AG20443 (cell line): ENCODE measurements at places on chromosomes 11 and 22.

DNA sequence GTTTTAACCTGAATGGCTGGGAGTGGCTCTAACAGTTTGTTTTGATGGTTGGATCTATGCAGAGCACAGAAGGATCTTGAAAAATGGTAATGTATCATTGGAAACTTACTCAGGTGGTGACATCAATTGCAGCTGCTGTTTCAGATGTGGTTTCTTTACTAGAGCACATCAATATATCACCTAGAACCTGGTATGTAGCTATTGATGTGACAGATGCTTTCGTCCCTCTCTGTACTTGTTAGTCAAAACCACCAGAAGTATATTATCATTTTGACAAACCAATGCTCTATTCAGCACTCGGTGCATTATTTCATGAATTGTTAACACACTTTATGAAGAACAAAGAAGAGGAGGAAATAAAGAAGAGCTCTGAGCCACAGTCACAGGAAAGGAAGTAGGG is 26.6 kb upstream of the SCN3B start:
- no peak for DNase-seq

DNA sequence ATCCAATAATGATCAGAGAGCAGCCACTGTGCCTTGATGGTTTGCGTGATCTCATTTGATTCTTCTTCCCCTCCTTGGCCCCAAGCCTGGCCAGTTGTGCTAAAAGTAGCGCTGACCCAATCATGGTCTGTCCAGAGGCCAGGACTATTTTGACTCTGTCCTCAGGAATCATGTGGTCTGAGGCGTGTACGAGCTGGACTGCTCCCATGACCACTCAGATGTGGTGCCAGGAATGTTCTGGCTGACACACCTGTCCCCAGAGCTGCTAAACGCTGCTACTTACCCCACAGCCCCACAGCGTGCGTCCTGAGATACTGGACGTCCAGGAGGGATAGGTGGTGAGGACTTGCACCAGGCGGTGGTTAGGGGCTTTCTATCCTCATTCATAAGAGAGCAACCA is 70.5 kb downstream of the FEZ1 start:
- DNase-seq, result peak; percentile 67

- DNase-seq, result peak; percentile 91
Measured at GRCh38 chr11:69638941-69639681, 1.8 kb upstream of the CCND1 start.

DNA sequence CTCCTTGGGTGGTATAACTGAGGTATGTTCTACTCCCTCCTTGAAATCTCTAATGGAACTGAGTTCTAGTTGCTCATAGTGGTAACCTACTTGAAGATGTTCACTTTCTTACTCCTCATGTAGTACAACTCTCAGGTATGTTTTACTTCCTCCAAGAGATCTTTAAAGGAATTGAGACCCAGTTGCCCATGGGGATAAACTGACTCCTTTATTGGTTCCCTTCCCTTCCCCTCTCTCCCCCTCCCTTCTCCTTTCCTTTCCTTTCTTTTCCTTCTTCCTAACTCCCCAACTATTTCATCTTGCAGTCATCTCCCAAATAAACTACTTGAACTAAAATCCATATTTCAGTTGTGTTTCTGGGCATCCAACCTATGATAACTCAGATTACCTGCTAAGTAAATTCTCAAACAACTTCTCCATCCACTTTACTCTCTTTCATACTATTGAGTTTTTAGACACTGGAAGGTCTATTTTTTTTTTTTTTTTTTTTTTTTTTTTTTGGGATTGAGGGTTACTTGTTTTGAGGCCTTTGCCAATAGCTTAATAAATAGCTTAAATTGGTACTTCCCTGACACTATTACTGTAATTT is 7.9 kb upstream of the TRIM68 start:
- DNase-seq, result no peak

- no peak for DNase-seq
Measured at GRCh38 chr22:43128928-43129424, 14.2 kb downstream of the MCAT start.

DNA sequence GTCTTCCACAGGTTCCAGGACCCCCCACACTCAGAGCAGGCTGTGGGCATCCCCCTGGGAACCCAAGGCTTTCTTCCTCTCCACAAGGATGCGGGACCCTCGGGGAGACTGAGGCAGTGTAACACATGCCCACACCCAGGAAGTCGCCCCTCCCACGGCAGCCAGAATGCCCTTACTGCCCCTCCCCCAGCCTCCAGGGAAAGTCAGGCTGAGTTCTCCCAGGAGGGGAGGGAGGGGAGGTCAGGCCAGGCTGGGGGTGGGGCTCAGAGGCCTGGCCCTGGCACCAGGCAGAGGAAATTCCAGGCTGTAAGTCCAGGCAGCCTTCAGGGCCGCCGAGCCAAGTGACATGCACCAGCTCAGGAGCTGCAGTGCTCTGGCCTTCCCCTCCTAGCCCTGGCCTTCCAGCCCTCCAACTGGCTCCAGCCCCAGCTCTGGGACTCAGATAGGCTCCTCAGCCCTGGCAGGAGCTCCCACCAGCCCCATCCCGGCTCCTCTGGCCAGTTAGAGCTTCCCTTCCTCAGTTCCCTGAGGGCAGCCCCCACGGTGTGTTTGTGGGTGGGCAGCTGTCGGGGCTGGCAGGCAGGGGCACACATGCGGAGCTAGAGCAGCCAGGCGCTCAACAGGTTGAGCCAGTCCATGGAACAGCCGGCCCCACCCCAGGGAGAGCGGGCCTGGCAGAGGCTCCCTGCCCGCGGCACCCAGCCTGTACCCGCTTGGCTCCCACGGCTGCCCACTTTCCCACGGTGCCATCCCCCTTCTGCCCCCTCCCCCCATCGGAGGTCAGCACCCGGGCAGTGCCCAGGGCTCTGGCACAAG is 3.6 kb downstream of the BCL9L start:
- peak; percentile 68 for DNase-seq
